Naive thymus-derived CD4-positive, alpha-beta T cell (primary cell): ENCODE measurements at places on chromosomes 12 and 14. TPM values are rescaled to one million over a fixed set of nuclear protein-coding genes. Genes with fewer than 3 reads are reported as not detected.

Gene SLCO1B1
- polyA plus RNA-seq = not detected

Gene FBXL14
- 15.1 TPM for polyA plus RNA-seq

Gene GALNT6
- 6.2 TPM for polyA plus RNA-seq

DNA sequence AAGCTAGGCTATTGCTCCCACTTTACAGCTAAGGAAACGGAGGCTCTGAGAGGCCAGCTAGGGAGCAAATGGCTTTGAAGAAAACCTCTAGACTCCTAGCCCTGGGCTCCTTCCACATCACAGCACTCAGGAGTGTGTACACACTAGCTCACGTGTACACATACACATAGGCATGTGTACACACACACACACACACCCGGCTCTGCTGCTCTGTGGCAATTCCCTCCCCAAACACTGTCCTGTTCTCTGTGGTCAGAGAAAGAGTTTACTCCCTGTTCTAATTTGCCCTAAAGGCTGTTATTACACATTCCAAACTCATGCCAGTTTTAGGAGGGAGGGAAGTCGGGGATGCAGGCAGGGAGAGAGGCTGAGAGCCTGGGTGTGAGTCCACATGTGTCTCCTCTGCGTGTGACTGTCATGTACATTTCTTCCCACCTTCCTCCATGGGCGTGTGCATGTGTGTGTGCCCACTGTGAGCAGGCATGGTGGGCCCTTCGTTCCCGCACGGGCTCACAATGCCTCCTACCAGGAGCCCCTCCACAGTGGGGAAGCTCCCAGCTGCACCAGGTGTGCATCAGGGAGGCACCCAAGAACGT lies 14.2 kb downstream of the TRPV4 start:
- H3K4me3 ChIP-seq = no peak overlapping the region
- H3K4me1 ChIP-seq = no peaks in the 10 kb centered on the region
- no peaks in the 10 kb centered on the region for H3K27me3 ChIP-seq
- DNase-seq = no peak

Gene INHBC
- not detected for polyA plus RNA-seq

DNA sequence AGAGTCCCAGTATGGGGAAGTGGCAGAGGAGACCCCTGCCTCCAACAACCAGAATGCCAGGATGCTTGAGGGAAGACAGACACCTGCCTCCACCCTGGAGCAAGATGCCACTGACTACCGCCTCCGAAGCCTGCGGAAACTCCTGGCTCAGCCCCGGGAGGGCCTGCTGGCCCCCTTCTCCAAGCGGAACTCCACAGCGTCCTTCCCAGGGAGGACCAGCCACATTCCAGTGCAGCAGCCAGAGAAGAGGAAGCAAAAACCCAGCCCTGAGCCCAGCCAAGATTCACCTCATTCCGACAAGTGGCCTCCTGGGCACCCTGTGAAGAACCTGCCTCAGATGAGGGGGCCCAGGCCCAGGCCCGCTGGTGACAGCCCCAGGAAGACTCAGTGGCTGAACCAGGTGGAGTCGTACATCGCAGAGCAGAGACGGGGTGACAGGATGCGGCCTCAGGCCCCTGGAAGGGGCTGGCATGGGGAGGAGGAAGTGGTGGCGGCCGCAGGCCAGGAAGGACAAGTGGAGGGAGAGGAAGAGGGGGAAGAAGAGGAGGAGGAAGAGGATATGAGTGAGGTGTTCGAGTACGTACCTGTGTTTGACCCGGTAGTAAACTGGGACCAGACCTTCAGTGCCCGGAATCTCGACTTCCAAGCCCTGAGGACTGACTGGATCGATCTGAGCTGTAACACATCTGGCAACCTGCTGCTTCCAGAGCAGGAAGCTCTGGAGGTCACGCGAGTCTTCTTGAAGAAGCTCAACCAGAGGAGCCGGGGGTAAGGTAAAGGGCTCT lies 93.7 kb downstream of the B4GALNT3 start:
- no peak overlapping the region for H3K27ac ChIP-seq
- H3K4me1 ChIP-seq = peaks cover 10% of the 10 kb centered on the region
- DNase-seq = peak; percentile 58
- H3K27me3 ChIP-seq = no peaks in the 10 kb centered on the region

Gene FSCB
- not detected for polyA plus RNA-seq

DNA sequence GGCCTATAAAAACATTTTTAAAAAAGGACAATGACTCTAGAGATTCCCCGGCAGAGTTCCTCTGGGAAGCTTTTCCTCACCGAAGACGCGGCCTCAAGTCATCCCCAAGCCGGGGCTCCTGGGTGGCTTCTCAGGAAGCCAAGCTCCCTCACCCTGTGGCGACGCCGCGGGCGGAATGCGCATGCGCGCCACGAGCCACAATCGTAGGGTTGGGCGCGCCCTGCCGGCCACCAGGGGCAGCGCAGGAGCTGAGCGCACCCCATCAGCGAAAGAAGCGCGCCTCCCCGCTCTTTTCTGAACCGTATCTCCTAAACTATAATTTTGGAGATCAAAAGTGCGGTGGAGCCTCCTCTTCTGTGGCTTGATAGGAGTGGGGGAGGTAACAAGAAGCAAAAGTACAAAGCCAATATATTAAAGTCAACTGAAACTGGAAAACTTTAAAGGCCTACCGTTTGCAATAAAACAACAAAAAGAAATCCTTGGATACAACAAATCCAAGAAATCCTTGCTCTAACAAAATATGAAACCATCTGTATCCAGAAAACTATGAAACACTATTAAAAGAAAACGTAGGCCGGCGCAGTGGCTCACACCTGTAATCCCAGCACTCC lies 17.4 kb upstream of the CHFR start:
- H3K36me3 ChIP-seq = no peaks in the 10 kb centered on the region
- H3K27ac ChIP-seq = no peak overlapping the region
- DNase-seq = peak; percentile 97
- no peaks in the 10 kb centered on the region for H3K27me3 ChIP-seq
- H3K4me1 ChIP-seq = no peaks in the 10 kb centered on the region
